Right atrium auricular region (tissue), 2 donors: ENCODE measurements at places on chromosomes 12 and 14. TPM values are rescaled to one million over a fixed set of nuclear protein-coding genes. Genes with fewer than 3 reads are reported as not detected.
A peak's percentile ranks its signal among the peaks of the same experiment; 100 is the strongest.

- no peak for DNase-seq
These were observed 2.9 kb upstream of the FLRT2 start for GRCh38 chr14:85527006-85527405.

- DNase-seq, result no peak
These were observed 1.9 kb upstream of the PIWIL1 start for GRCh38 chr12:130335517-130336392.

DNA sequence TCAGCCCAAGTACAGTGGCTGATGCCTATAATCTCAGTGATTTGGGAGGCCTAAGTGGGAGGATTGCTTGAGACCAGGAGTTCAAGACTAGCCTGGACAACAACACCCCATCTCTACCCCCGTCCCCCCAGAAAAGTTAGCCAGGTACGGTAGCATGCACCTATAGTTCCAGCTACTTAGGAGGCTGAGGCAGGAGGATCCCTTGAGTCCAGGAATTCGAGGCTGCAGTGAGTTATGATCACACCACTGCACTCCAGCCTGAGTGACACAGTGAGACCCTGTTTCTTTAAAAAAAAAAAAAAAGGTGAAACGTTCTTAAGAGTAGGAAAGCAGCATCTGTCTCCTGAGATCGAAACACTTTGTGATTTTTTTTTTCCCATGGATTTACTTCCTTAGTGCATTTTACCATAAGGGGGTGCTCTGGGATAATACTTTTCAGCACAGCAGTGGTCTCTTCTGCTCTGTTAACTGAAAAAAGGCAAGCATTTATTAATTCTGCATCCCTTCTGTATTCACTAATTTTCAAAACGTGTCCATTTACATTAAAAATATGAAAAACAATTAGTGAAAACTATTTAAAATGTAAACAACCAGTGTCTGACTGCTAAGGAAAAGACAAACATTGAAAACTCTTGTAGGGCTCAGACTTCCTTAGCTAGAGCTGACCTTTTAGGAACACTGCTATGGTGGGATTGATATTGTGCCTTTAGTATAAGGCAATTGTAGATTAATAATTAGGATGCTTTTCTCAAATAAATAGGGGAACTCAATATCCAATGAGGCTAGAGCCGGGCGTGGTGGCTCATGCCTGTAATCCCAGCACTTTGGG is 31.2 kb upstream of the USP44 start:
- no peak for DNase-seq

GRCh38 chr12:119528241-119528640 is 65.3 kb upstream of the TMEM233 start:
- DNase-seq, result no peak

DNA sequence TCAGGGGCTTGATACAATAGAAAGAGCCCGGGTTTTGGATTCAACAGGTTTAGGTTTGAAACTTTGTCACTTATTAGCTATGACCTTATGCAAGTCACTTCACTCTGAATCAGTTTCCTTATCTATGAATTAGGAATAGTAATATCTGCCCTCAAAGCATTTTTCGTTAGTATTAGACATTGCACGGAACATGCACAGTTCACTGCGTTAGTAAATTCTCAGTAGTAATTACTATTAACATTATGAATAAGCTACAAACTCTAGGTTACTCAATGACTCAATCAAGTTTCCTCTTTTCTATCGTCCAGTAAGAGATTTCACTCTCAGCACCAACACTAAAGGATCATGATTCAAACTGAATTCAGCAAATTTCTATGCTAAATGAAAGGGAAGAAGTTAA is 150.3 kb downstream of the CEP83 start:
- no peak for DNase-seq

DNA sequence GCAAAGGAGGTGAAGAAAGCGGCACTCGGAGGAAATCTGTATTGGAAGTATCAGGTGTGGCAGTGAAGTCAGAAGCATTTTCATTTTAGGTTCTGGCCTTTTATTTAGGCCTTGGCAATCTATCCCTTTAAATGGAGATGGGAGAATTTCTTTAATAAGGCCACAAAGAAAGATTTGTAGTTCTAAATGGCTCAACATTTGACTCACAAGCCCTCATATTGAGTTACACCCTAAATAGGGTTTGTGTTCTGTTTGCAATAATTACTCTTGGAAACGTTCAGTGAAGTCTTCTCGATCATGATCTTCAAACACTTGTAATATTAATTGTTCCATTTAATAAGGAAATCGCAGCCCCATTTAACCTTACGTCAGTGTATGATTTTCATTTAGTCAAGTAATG is 25.3 kb upstream of the TMEM260 start:
- no peak for DNase-seq

GRCh38 chr12:120586206-120586605 is 5.0 kb upstream of the POP5 start:
- no peak for DNase-seq

DNA sequence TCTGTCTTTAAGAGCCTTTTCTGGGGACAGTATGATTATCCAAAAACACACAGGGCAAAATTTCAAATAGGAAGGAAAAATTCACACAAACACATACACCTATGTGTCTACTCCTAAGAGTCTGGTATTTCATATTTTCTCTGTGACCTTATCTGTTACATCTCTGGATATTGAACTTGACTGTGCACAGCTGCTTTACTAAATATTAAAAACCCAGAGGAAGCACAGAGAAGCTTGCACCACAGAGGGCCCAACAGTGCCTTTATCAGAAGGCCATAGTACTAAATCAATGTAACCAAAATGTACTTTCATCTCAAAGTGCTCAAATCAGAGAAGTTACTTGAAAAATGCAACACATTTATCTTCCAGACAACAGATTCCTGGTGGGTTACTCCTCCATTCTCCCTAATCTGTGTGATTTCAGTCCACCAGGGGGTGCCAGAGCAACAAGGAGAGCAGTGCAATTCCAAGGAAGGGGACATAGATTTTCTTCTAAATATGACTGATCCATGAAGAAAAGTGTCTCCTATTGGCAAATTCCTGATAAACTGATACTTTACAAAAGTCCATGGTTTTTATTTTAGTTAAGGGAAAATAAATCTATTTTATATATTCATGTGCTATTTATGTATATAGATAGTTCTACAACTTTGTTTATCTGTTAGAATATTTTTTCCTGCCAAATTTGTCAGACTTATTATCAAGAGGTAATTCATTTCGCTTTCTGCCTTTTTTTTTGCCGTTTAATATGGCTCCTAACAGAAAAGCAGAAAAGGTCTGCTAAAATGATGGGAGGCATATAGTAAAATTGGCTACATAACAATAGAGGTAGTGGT is 617.6 kb downstream of the LRFN5 start:
- peak; percentile 67 for DNase-seq

- no peak for DNase-seq
These were observed 35.0 kb upstream of the NAV3 start for GRCh38 chr12:77795699-77796098.

DNA sequence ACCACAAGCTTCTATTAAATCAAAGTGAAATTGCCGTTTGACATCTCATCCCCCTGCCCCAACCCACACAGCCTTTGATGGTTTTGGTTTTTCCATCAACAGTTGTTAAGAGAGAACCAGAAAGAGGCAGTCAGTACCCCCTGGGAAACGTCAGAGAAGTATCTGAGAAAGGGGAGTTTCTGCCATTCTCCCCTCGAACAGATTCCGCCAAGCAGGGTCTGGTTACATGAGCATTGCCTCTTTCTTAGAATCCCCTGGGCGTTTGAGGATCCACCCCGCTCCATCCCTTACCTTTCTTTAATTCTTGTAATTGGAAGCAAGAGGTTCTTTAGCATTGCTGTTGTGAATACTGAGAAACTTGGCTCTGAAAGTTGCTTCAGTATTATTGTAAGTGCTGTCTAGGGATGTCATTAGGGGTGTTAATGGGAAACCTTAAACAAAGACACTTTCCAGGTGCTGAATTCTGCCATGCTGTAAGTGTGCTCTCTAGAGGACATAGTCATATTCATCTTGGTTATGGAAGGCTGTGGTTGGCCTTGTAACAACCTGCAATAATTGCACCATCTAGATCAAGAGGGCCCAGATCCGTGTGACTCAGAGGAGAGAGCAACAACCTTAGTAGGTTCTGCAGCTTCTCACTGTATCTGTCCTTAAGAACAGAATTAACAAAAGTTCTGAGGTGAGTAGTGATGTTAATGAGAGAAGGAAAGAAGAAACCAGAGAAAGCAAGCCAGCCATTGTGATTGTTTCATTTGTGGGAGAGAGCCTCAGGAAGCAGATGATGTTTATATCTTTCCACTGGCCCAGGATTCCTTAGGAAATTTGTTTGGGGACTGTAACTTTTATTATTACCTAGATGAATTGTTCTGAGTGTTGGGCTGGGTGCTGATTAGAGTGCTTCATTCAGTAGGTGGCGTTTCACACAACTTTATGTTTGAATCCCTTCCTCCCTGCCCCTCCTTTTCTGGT is 9.0 kb downstream of the TMBIM6 start:
- DNase-seq, result no peak

LRRK2 gene
- 7.1 TPM for total RNA-seq

PRICKLE1 gene
- 7.6 TPM for total RNA-seq

ZDHHC22 gene
- total RNA-seq, result not detected

EPYC gene
- not detected for total RNA-seq

ZBTB42 gene
- 8.5 TPM for total RNA-seq

ZNF384 gene
- total RNA-seq, result 33.3 TPM

CNTN1 gene
- 0.19 TPM for total RNA-seq

RNASE7 gene
- total RNA-seq, result not detected

EEF1AKMT3 gene
- total RNA-seq, result 3.6 TPM

SLCO1C1 gene
- total RNA-seq, result 0.31 TPM

KCNH5 gene
- total RNA-seq, result not detected

B4GALNT3 gene
- total RNA-seq, result 19.3 TPM

LACRT gene
- total RNA-seq, result not detected

OR4E2 gene
- not detected for total RNA-seq
